ENCODE measurements at places on chromosomes 7 and 10. TPM values are rescaled to one million over a fixed set of nuclear protein-coding genes. Genes with fewer than 3 reads are reported as not detected.

DNA sequence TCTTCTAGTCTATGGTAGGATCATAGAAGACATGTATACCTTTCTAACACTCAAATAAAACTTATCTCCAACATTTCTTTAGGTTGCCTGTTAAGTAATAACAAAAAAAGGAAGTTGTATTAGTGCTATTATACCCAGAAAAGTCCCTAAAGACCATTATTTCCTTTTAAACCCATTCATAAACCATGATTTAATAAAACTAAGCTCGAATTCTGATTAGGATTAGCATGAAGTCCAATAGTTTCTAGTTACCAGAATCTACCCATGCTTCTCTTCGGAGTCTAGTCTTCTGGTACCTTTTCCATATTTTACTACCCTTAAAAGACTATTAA is 62.7 kb downstream of the USP6NL start:
- no peak overlapping the region for H3K27ac ChIP-seq
- no peak overlapping the region for H3K4me3 ChIP-seq
- no peaks in the 10 kb centered on the region for H3K27me3 ChIP-seq
- H3K4me1 ChIP-seq = peaks cover 17% of the 10 kb centered on the region
- H3K36me3 ChIP-seq = no peaks in the 10 kb centered on the region

GRCh38 chr7:114862406-114862805 is 59.5 kb upstream of the MDFIC start:
- no peak overlapping the region for H3K27ac ChIP-seq
- no peaks in the 10 kb centered on the region for H3K4me1 ChIP-seq
- no peaks in the 10 kb centered on the region for H3K36me3 ChIP-seq
- no peak for DNase-seq
- H3K27me3 ChIP-seq = no peaks in the 10 kb centered on the region

GRCh38 chr7:132485600-132486273 is 90.5 kb downstream of the PLXNA4 start:
- DNase-seq = no peak
- no peak overlapping the region for H3K4me3 ChIP-seq
- peaks cover 22% of the 10 kb centered on the region for H3K27me3 ChIP-seq
- no peak overlapping the region for H3K27ac ChIP-seq

- peak within 1 kb of the TSS; percentile 79 for H3K27ac ChIP-seq
- H3K4me3 ChIP-seq = peak within 1 kb of the TSS; percentile 83
- peak; percentile 91 for DNase-seq
- H3K4me1 ChIP-seq = peaks cover 39% of the 10 kb centered on the region
- H3K36me3 ChIP-seq = peaks cover 41% of the 10 kb centered on the region
These were observed at the start of the genes MRPL43 and TWNK for GRCh38 chr10:100986952-100987684. TSS of gene MRPL43 (minus strand) at chr10:100987497. CDS start at chr10:100987443, 54 bp downstream. TSS of gene TWNK (plus strand) at chr10:100987543. CDS start at chr10:100988211, 668 bp downstream.

DNA sequence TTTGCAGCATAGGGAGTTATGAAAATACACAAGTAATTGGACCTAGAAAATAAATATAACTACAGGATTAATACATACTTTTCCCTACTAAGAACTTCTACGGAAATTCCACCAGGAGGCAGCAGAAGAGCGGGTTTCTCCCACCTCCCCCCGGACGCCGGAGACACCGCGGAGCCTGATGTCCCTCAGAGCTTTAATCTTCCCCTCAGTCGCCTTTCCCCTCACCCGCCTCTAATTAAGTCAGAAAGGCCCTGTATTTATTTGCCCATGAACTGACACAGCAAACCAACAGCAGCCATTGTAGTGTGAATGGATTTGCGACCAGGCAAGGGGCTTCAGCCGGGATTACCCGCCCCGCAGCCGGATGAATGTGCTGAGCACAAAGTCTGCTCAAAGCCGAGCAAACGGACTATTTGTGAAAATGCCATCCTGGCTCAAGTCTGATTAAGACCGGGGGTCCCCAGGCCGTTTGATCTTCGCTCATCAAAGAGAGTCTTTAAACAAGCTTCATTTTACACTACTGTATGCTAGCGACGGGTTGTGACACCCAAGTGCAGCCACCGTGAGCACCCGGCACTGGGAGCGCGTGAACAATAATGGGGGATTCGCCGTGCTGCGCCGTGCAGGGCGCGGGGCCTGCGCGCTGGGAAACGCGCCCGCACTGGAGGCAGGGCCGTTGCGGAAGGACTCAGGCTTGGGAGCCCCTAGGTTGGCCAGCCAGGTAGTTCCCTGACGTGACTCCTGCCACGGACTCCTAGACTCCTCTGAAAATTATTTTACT is 5.6 kb upstream of the DKK1 start:
- no peak overlapping the region for H3K27ac ChIP-seq

DNA sequence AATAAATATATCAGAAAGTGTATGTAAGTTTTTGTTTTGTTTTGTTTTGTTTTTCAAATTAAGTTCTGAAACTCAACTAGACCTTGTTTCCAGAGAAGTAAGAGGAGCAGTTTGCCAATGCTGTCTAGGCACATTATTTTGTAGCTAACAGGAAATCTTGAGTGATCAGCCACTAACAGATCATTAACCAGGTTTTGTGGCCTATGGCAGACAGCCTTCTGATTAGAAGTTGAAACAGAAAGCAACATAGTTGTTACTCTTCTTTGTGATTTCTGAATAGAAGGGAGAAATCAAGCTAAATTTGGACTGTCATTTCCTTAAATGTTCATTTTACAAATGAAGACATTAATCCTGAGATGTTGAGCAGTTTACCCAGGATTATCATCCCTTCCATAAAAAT is 142.6 kb downstream of the PLXDC2 start:
- no peak for DNase-seq
- H3K4me3 ChIP-seq = no peak overlapping the region
- H3K4me1 ChIP-seq = peaks cover 12% of the 10 kb centered on the region

The SEMA3E gene
- total RNA-seq = 1.0 TPM

The CLDN4 gene
- total RNA-seq = 345 TPM

- H3K27ac ChIP-seq = peak overlapping the region; percentile 24
- no peak overlapping the region for H3K4me3 ChIP-seq
- H3K36me3 ChIP-seq = no peaks in the 10 kb centered on the region
- no peak for DNase-seq
- no peaks in the 10 kb centered on the region for H3K27me3 ChIP-seq
These were observed 106.0 kb downstream of the TCF7L2 start for GRCh38 chr10:113056030-113056429.

DNA sequence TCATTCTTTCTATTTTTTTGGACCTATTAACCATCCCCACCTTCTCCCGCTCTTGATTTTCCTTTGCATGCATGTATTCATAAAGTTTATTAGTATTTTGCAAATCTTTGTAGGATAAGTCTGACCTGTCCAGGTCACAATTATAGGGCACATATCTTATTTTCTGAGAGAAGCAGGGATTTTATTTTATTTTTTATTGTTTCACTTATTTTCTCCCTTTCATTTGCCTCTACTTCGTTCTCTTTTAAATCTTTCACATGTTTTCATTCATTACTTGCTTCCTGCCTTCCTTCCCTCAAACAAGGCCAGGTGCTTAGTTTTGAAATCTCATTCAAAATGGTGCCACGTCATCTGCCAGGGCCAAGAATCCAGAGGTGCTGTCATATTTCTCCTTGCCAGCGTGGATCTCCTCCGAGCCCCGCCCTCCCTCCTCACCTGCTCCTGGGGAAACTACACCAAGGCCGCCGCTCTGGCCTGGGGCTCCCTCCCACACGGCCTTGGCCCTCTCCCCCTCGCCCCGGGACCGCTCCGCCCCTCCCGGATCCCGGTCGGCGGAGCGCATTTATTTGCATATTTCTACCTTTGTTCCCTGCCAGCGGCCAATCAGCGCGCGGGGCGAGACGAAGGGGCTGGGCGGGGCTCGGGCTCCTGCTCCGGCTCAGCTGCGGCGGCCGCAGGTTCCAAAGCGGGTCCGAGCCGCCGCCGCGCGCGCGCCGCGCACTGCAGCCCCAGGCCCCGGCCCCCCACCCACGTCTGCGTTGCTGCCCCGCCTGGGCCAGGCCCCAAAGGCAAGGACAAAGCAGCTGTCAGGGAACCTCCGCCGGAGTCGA is at the start of gene TSPAN13:
Gene TSPAN13 (plus strand): TSS at position 654 of the 830 bp plus-strand sequence. CDS start 213 bp downstream, outside the sequence.
- no peaks in the 10 kb centered on the region for H3K27me3 ChIP-seq
- H3K36me3 ChIP-seq = no peaks in the 10 kb centered on the region
- peak within 1 kb of the TSS; percentile 74 for H3K27ac ChIP-seq
- H3K4me3 ChIP-seq = peak within 1 kb of the TSS; percentile 84
- peak; percentile 82 for DNase-seq

The HILPDA gene
- 31.1 TPM for total RNA-seq

DNA sequence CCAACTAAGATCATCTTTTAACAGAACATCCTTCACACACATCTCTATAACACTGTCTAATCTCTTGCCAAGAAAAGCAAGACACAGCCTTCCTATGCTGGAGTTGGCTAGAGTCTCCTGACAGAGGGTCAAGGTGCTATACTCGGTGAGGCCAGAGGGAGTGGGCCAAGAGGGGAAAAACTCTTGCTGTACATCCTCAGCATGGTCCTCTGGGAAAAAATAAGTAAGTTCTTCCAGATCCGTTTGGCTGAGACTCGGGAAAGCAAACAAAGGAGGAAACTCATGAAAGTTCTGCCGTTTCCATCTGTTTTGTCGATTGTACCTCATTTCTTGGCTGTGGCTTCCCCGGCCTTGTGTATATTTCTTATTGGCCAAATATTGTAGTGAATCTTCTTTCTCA is 33.9 kb downstream of the VWDE start:
- no peaks in the 10 kb centered on the region for H3K27me3 ChIP-seq
- no peak for DNase-seq
- H3K4me1 ChIP-seq = no peaks in the 10 kb centered on the region
- no peak overlapping the region for H3K27ac ChIP-seq
- H3K36me3 ChIP-seq = no peaks in the 10 kb centered on the region

The GPR22 gene
- not detected for total RNA-seq

GRCh38 chr7:129436335-129436923 is 2.2 kb downstream of the STRIP2 start:
- no peak for DNase-seq
- H3K4me1 ChIP-seq = peaks cover 15% of the 10 kb centered on the region
- no peak overlapping the region for H3K27ac ChIP-seq
- no peak overlapping the region for H3K4me3 ChIP-seq
- no peaks in the 10 kb centered on the region for H3K36me3 ChIP-seq

- H3K36me3 ChIP-seq = no peaks in the 10 kb centered on the region
- peaks cover 26% of the 10 kb centered on the region for H3K4me1 ChIP-seq
- no peak for DNase-seq
- no peak overlapping the region for H3K4me3 ChIP-seq
- no peak overlapping the region for H3K27ac ChIP-seq
These were observed 100.4 kb upstream of the DDC start for GRCh38 chr7:50665403-50666123.

DNA sequence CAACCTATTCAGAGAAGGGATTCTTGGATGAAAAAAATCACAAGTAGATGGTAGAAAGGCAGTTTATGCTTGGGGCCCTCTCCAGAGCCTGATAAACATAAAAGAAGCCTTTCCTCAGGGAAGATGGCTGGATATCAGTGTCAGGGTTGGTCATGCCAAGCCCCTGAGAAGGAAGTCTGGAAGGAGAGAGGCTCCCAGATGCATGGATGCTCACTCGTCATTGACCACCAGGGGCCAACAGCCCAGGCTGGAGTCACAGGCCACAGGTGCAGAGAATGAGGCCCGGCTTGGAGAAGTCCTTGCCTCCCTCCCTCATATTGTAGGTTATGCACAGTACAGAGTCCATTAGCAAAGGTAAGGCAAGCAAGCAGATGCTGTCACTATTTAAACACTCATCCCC is 506.7 kb downstream of the GRID1 start:
- H3K27me3 ChIP-seq = no peaks in the 10 kb centered on the region
- no peak overlapping the region for H3K4me3 ChIP-seq
- DNase-seq = no peak
- no peak overlapping the region for H3K27ac ChIP-seq
- H3K4me1 ChIP-seq = no peaks in the 10 kb centered on the region
- no peaks in the 10 kb centered on the region for H3K36me3 ChIP-seq

The GNGT1 gene
- total RNA-seq = not detected

The ITGB8 gene
- 50.4 TPM for total RNA-seq

Measured in suprapubic skin (tissue), 4 donors.